Neural progenitor cell (in vitro differentiated cells): ENCODE measurements at places on chromosomes 4 and X. TPM values are rescaled to one million over a fixed set of nuclear protein-coding genes. Genes with fewer than 3 reads are reported as not detected.

DNA sequence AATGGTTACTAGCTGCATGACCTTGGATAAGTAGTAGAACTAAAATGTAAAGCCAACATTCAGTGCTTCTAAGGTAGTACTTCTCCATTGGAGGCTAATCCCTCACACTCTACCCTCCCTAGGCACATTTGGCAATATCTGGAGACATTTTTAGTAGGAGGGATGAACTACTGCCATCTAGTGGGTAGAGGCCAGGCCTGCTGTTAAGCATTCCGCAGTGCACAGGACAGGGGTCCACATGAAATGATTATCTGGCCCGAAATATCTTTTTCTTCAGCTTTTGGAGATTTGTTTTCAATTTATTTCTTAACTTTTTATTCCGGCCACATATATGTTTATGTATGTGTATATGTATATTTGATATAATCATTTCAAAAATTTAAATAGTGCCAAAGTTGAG, 36.0 kb upstream of the SPANXC start:
- no peaks in the 10 kb centered on the region for H3K27me3 ChIP-seq
- H3K27ac ChIP-seq: no peak overlapping the region
- DNase-seq: peak; percentile 41
- H3K36me3 ChIP-seq: no peaks in the 10 kb centered on the region
- H3K4me1 ChIP-seq: no peaks in the 10 kb centered on the region
- H3K4me3 ChIP-seq: no peak overlapping the region

The NALF2 gene
- 1.6 and 3.2 TPM in 2 replicates for total RNA-seq

DNA sequence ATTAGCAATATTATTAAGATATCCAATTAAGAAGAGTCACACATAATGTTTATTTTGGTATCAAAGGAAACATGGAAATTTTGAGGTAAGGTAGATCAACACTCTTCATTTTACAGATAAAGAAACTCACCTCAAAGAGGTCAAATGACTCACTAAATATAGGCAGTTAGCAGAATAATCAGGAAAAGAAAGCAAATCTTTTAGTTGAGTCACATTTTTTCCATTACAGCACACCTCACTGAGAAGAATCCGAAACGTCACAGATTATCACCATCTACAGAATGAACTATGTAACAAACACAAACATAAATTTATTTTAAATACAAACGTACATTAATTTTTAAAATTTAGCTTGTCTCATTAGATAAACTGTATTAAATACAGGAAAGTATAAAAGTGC, 70.1 kb downstream of the TMEM47 start:
- no peaks in the 10 kb centered on the region for H3K4me1 ChIP-seq
- H3K4me3 ChIP-seq: no peak overlapping the region
- no peak for DNase-seq
- H3K36me3 ChIP-seq: no peaks in the 10 kb centered on the region
- no peaks in the 10 kb centered on the region for H3K27me3 ChIP-seq

DNA sequence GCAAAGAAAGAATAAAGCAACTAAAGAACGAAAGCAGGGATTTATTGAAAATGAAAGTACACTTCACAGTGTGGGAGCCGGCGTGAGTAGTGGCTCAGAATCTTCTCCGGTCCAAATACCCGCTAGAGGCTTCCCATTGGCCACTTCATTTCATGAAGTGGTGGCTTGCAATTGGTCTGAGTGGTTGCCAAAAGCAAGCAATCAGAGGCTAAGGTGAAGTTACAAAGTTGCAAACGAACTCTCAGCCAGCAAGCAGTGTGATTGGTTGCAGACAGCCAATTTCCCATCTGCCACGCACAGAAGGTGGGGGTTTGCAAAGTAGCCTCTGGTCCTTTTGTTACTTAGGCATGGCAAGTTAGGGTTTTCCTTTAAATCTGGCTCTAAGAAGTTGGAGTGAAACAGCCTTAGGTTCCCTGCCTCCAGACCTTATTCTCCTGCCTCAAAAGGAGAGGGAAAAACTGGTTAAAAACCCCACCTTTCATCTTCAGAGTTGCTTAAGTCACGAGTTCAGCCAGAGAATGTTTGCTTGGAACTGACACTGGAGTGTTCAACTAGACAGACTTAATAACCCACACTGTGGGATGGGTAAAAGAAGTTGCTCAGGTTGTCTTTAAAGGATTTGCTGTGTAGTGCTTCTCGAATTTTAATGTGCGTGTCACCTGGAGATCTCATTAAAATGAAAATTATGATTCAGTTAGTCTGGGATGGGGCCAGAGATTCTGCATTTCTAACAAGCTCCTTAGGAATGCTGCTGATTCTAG, 6.9 kb upstream of the CLOCK start:
- no peak overlapping the region for H3K27ac ChIP-seq
- H3K4me3 ChIP-seq: no peak overlapping the region
- peaks cover 10% of the 10 kb centered on the region for H3K4me1 ChIP-seq
- no peak for DNase-seq
- H3K27me3 ChIP-seq: no peaks in the 10 kb centered on the region

DNA sequence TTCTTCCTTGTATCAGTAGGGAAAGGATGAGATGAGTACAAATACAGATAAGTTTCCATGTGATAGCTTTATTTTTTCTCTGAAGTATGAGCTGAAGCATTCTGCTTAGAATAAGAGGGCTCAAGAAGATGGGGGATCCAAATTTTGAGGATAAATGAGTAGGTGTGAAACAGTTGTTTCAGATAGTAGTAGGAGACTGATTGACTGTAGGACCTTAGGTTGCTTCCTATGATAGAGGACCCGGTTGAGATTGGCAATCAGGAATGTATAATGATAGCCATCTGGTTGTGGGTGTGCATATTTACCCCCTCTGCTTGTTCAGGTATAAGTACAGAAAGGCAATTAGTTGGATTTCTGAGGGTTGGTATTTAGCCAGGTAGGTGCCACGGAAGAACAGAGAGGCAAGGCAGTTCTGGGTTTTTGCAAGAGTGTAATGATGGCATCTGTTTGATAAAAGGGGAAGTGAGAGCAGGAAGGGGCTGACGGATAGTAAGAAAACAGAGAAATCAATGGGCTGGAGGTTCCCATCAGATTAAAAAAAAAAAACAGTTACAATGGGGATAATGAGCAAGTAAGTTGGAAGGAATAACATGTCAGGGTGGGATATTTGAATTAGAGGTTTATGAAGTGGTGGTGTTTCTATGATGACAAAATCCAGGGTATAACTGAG, 13.7 kb downstream of the OCRL start:
- no peak overlapping the region for H3K4me3 ChIP-seq
- H3K27ac ChIP-seq: no peak overlapping the region
- H3K27me3 ChIP-seq: no peaks in the 10 kb centered on the region
- no peaks in the 10 kb centered on the region for H3K4me1 ChIP-seq
- no peak for DNase-seq

The PLP1 gene
- 106 and 107 TPM in 2 replicates for total RNA-seq
